H9 (cell line): ENCODE measurements at places on chromosomes 6 and 20. TPM values are rescaled to one million over a fixed set of nuclear protein-coding genes. Genes with fewer than 3 reads are reported as not detected.

- no peaks in the 10 kb centered on the region for H3K27me3 ChIP-seq
- H3K27ac ChIP-seq, result no peak overlapping the region
- no peak overlapping the region for H3K4me3 ChIP-seq
- H3K4me1 ChIP-seq, result no peaks in the 10 kb centered on the region
- peaks cover 57% of the 10 kb centered on the region for H3K36me3 ChIP-seq
- no peak for DNase-seq
Observed at GRCh38 chr6:158620963-158621693, 23.4 kb downstream of the DYNLT1 start.

DNA sequence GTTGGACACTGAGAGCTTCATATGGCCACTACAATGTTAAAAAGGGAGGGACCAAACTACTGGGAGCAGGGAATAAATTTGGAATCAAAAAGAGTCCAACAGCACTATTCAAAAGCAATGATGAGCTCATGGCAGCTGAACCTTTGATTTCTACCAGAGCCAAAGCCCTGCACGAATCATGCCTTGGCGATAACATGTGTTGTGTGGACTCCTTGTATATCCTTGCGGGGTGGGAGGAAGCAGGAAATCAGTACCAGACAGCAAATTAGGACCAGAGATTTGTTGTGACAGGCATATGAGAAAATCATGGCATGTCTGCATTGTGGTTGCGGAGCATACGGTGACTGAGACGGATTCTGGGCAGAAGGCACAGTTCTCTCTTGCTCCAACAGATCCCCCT, 85.6 kb upstream of the EMILIN3 start:
- peaks cover 86% of the 10 kb centered on the region for H3K36me3 ChIP-seq
- no peaks in the 10 kb centered on the region for H3K27me3 ChIP-seq
- no peaks in the 10 kb centered on the region for H3K4me1 ChIP-seq
- H3K4me3 ChIP-seq, result no peak overlapping the region

GRCh38 chr20:19768325-19768842, 10.3 kb downstream of the RIN2 start:
- H3K4me3 ChIP-seq, result no peak overlapping the region
- no peaks in the 10 kb centered on the region; the same call in none of the 2 replicates for H3K4me1 ChIP-seq
- H3K36me3 ChIP-seq, result no peaks in the 10 kb centered on the region
- H3K27ac ChIP-seq, result no peak overlapping the region

DNA sequence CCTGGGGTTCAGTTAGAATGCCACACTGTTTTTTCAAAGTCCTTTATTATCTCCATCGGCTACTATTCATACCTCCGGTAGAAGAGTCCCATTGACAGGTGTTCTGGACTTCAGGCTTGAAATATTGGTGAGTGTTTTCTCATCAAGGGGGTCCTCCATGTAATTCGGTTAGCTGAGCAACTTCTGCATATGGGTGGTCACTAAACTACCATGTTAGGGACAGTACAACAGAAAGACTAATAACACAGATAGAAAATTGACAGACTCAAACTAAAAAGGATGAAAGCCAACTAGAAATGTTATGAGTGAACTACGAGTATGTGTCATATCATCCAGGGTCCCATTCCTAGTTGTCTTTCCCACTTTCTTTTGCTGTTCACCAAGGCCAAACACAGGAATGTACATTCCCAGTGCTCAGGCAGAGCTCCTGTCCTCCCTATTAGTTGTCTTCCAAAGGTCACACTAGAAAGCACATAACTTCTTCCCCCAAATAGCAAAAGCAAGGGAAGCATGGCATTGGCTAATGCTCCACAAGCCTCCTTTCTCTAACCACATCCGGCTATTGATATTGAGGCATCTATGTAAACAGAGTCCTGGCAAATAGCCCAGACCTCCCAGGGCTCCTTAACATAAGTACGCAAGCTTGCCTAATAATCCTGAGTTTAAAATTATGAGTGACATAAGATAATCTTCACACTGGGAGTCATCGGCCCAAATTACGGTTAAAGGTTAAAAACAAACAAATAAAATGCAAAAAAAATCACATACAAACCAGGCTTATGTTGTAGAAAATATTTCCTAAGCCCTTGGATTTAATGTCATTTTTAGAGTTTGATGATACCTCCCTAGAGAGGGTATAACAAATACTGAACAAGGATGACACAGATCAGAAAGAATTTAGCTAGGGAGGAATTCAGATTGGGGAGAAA, 13.2 kb downstream of the CCN2 start:
- no peak overlapping the region; the same call in 2 of the 3 replicates for H3K4me3 ChIP-seq
- H3K27me3 ChIP-seq, result no peaks in the 10 kb centered on the region
- H3K36me3 ChIP-seq, result peaks cover 13% of the 10 kb centered on the region; the same call in 1 of the 2 replicates
- no peak overlapping the region for H3K27ac ChIP-seq

DNA sequence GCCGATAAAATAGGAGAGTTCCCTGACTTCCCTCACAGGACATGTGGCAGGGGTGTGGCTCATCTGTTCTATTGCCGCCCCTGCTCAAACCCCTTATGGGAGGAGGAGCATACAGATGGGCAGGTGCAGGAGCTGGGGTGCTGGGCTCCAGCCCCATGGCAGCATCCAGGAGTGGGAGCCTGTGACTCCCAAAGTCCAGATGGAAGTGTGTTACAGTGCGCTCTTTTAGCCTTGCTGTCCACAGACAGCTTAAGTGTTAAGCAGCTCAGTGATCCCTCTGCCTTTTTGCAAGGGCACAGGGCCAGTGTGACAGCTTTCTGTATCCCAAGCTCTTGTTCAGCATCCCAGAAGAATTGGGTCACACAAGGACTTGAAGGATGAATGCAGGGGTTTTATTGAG, 212.3 kb upstream of the MYLIP start:
- no peaks in the 10 kb centered on the region for H3K27me3 ChIP-seq
- no peaks in the 10 kb centered on the region for H3K36me3 ChIP-seq
- no peak for DNase-seq
- H3K4me3 ChIP-seq, result no peak overlapping the region

- DNase-seq, result no peak
- peaks cover 2% of the 10 kb centered on the region; the same call in 1 of the 2 replicates for H3K36me3 ChIP-seq
- H3K27ac ChIP-seq, result no peak overlapping the region
- no peaks in the 10 kb centered on the region for H3K4me1 ChIP-seq
Observed at GRCh38 chr6:46437671-46438221, 53.5 kb downstream of the RCAN2 start.

DNA sequence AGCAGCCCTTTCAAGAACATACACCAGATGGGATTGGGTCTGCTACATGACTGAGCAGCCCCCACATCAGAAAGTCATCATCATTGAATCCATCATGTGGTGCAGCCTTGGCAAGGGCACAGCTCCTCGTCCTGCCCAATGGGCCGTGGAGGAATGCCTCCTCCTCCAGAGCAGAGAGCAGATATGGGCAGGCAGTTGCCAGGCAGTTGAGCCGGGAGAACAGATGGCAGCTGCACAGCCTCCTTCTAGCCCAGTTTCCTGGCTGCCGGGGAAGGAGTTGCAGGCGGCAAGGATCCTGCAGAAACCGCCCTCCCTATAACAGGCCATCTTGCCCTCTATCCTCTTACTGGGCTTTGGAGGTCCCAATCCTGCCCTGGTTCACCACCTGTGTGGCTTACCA, 11.9 kb upstream of the ZFAND3 start:
- H3K27ac ChIP-seq, result no peak overlapping the region
- DNase-seq, result peak; percentile 52
- no peaks in the 10 kb centered on the region for H3K27me3 ChIP-seq
- H3K36me3 ChIP-seq, result no peaks in the 10 kb centered on the region

DNA sequence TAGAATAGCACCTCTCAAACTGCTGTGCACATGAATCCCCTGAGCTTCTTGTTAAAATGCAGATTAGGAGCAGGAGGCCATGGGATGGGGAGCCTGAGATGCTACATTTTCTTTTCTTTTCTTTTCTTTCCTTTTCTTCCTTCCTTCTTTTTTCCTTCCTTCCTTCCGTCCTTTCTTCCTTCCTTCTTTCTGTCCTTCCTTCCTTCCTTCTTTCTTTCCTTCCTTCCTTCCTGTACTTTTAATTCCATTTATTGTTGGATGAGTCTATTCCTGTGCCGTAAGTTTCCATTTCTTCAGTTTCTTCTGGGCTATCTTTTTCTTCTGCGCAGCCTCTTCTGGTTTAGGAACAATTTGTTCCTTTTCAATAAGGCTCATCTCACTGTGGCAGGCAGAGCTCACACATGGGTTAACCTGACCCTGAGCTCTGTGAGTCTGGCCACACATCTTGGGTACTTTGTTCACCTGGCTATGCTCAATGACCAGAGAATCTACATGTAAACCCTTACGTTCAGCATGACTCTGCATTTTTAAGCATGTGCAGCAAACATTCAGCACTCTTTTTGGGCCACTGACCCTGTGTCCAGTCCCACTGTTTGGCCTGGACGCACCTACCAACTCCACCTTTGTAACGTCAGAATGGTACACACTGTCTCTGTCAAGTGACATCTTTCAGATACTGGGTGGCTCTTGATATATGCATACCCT, 114.7 kb upstream of the INSM1 start:
- H3K27ac ChIP-seq, result no peak overlapping the region
- no peak for DNase-seq
- H3K27me3 ChIP-seq, result no peaks in the 10 kb centered on the region
- H3K4me1 ChIP-seq, result no peaks in the 10 kb centered on the region

DNA sequence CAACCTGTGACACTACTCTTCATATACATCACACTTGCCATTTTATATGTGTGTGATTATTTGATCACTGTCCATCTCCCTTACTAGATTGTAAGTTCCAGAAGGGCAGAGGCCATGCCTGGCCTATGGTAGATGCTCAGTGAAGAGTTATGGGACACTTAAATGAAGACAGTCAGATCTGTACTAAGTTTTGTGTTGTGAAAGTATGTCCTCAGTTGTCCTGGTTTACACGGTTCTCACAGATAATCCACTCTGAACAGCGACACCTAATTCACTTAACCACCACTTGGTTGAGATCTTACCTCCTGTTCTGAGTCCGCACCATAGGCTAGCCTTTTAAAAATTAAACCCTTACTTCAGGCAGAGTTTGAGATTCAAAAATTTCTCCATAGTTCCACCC, 434.1 kb upstream of the SOX4 start:
- no peak overlapping the region for H3K27ac ChIP-seq
- DNase-seq, result no peak
- 0 out of 2 replicates have a peak, but pooled peaks cover 3% of the 10 kb centered on the region for H3K4me1 ChIP-seq
- H3K4me3 ChIP-seq, result no peak overlapping the region

GRCh38 chr20:61090541-61090940, 161.5 kb upstream of the CDH4 start:
- H3K4me1 ChIP-seq, result peaks cover 4% of the 10 kb centered on the region
- H3K36me3 ChIP-seq, result no peaks in the 10 kb centered on the region; the same call in 2 of the 3 replicates
- no peak overlapping the region for H3K27ac ChIP-seq
- no peak overlapping the region for H3K4me3 ChIP-seq
- no peaks in the 10 kb centered on the region; the same call in 1 of the 2 replicates for H3K27me3 ChIP-seq

GRCh38 chr6:9539231-9539755, 875.6 kb downstream of the TFAP2A start:
- no peak for DNase-seq
- no peaks in the 10 kb centered on the region for H3K27me3 ChIP-seq
- no peaks in the 10 kb centered on the region for H3K4me1 ChIP-seq

GRCh38 chr20:34872622-34873224, at the start of gene GGT7:
Gene GGT7, minus strand, starts transcription at chr20:34872856. Its CDS starts 41 bp downstream, at chr20:34872815.
- no peak within 1 kb of the TSS for H3K27ac ChIP-seq
- H3K36me3 ChIP-seq, result no peaks in the 10 kb centered on the region; the same call in 1 of the 2 replicates
- H3K4me1 ChIP-seq, result peaks cover 6% of the 10 kb centered on the region; the same call in 1 of the 2 replicates
- peak within 1 kb of the TSS; percentile 92 for H3K4me3 ChIP-seq

- H3K4me3 ChIP-seq, result no peak overlapping the region
- no peak overlapping the region for H3K27ac ChIP-seq
- no peaks in the 10 kb centered on the region for H3K27me3 ChIP-seq
Observed at GRCh38 chr6:20167601-20168000, 44.7 kb downstream of the MBOAT1 start.

DNA sequence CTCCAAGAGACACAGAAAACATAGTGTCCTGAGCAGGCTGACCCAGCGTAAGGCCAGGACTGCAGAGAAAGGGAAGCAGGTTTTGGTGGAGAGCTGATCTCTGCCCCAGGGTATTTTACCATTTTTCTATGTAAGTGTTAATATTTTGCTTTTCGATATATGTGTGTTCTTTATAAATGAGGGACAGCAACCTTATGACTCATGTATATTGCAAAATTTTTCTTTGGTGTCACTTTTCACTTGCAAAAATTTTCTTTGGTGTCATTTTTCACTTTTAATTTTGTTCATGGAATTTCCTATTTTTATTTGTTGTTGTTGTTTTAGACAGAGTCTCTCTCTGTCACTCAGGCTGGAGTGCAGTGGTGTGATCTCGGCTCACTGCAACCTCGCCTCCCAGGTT, 34.6 kb upstream of the PXDC1 start:
- H3K4me1 ChIP-seq, result no peaks in the 10 kb centered on the region
- no peak for DNase-seq
- H3K36me3 ChIP-seq, result no peaks in the 10 kb centered on the region

DNA sequence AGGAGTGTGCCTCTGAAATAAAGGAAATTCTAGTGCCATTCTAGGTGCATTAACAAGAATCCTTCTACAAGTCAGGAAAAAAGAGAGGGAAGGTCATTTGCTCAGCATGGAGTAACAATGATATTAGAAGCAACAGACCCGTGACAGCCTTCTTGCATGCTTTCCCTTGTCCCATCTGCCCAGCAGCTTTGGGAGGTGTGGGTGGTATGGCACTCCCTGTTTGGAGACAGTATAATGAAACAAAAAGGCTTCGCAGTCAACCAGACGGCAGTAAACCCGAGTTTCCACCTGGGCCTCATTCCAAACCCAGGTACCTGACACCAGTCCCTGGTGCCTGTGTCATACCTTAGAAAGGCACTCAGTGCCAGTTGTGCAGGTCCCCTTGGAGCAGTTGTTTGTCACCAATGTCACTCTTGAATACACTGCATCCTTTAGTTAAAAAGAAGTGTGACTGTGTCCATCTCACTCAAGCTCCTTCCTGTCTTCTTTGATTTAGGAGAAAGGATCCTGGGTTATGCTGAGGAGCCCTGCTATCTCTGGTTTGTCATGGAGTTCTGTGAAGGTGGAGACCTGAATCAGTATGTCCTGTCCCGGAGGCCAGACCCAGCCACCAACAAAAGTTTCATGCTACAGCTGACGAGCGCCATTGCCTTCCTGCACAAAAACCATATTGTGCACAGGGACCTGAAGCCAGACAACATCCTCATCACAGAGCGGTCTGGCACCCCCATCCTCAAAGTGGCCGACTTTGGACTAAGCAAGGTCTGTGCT, 14.7 kb downstream of the STK35 start:
- DNase-seq, result no peak
- no peak overlapping the region for H3K27ac ChIP-seq
- no peak overlapping the region for H3K4me3 ChIP-seq
- H3K4me1 ChIP-seq, result no peaks in the 10 kb centered on the region

GRCh38 chr20:25325073-25325472, 65.6 kb downstream of the ABHD12 start:
- peaks cover 6% of the 10 kb centered on the region for H3K4me1 ChIP-seq
- no peaks in the 10 kb centered on the region for H3K27me3 ChIP-seq
- H3K4me3 ChIP-seq, result no peak overlapping the region

GRCh38 chr6:137414599-137414998, 79.6 kb downstream of the OLIG3 start:
- H3K4me1 ChIP-seq, result peaks cover 4% of the 10 kb centered on the region; the same call in 1 of the 2 replicates
- DNase-seq, result no peak
- H3K27ac ChIP-seq, result no peak overlapping the region
- H3K27me3 ChIP-seq, result no peaks in the 10 kb centered on the region
- peak overlapping the region; percentile 72 for H3K4me3 ChIP-seq

Gene TEAD3
- 24.3 and 27.0 TPM in 2 replicates for total RNA-seq

Gene COL20A1
- total RNA-seq, result 1.3 and 2.3 TPM in 2 replicates

Gene PTCRA
- total RNA-seq, result not detected in 2 replicates

Gene HUS1B
- total RNA-seq, result 0.96 and 1.2 TPM in 2 replicates

Gene RWDD2A
- total RNA-seq, result 2.9 and 3.2 TPM in 2 replicates

Gene SLC12A5
- total RNA-seq, result 7.3 and 8.7 TPM in 2 replicates

Gene DLL1
- total RNA-seq, result 2.7 and 2.8 TPM in 2 replicates

Gene TUBB2B
- 317 and 320 TPM in 2 replicates for total RNA-seq

Gene HTR1E
- total RNA-seq, result not detected in 2 replicates
